ENCODE measurements at places on chromosomes 11 and 22.

GRCh38 chr11:121696177-121696871, 243.6 kb upstream of the SORL1-AS1 start:
- DNase-seq: no peak

GRCh38 chr22:49907807-49908206, 10.4 kb downstream of the ALG12 start:
- DNase-seq: no peak

DNA sequence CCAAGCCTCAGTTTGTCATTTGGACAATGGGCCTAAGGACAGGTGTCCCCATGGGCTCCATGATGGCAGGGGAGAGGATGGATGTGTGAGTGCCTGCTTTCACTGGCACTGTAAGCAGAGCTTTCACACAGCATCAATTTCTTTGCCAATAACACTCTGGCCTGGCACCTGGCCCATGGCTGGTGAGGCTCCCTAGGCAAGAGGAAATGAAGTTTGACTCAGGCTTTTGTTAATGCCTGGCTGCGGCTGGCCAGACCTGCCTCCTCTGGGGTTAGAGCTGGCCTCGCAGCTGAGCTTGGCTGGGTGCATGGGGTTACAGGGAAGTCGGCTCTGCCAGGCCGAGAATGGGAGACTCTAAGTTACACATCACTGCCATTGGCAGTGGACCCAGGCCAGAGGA, 30.0 kb upstream of the SEZ6L start:
- no peak for DNase-seq

- DNase-seq: no peak
Observed at GRCh38 chr11:110738641-110739040, 26.4 kb upstream of the ARHGAP20 start.

- no peak for DNase-seq
Observed at GRCh38 chr11:11780858-11781257, 60.9 kb upstream of the USP47 start.

DNA sequence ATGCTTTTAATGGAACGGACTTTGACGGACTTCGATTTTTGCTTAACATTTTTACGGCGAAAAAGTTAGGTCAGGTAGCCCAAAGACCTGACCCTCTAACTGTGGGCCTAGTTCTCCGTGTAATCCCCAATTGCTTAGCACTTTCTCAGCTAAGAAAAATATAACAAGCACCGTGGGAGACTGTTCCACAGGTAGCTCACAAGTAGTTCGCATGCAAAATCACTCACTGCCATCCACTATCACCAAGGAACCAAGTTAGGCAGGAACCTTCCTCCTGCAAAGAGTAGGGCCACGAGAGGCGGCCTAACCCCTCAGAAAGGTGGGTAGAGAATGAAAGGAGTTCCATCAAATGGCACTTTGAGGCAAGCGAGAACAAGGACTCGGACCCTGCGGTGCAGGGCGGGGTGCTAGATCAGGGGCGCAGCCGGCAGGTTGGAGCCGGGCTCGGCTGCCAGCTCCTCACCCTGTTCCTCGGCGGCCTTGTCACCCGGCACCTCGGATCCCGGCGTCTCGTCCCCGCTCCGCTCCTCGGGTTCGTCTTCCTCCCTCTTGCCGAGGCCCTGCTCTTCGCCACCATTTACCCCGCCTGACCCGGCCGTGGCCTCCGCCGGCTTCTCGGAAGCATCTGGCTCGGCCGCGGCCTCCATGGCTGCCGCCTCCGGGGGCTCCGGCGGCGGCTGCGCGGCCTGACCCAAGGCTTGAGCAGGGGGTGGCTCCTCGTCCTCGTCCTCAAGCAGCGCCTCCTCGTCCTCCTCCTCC, 922 bp downstream of the HNRNPUL2 start:
- DNase-seq: no peak

GRCh38 chr11:38680746-38681145, 2082.7 kb upstream of the RAG2 start:
- no peak for DNase-seq

- no peak for DNase-seq
Observed at GRCh38 chr22:36452250-36452977, 29.0 kb downstream of the TXN2 start.

DNA sequence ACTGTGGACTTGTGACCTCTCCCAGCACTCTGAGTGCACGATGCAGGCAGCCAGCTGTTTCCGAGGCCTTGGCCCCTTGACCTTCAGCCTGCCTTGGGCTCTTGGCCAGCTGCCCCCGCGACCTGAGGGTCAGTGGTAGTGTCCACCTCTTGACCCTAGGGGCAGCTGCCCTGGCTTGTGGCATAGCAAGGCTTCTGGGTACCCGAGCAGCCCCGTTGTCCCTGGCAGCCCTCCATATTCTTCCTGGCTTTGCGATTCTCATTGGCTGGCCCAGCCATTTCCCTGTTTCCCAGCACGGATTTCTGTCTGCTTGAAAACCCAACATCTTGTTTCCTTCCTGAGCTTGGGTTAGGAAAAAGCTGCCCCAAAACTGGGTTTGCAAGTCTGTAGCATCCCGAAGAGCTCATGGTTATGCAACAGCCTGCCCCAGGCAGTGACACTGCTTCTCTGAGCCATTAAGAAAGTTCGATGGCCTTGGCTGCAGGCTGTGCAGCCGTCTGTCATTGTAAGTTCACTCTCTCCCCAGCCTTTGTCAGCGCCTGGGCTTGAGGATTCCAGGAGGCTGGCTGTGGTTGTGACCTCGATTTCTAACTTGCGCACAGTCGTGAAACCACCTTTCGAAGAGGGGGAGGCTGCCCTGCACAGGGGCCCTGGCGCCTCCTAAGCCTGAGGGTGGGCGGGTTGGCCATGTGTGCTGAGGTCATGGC, 48.8 kb downstream of the FBLN1 start:
- no peak for DNase-seq

- no peak for DNase-seq
Observed at GRCh38 chr11:76634886-76635285, 35.7 kb downstream of the LRRC32 start.

- DNase-seq: no peak
Observed at GRCh38 chr11:116051494-116051893, 547.3 kb upstream of the CADM1 start.

- DNase-seq: peak; percentile 96
Observed at GRCh38 chr22:42399315-42400271, 32.6 kb downstream of the NFAM1 start.

DNA sequence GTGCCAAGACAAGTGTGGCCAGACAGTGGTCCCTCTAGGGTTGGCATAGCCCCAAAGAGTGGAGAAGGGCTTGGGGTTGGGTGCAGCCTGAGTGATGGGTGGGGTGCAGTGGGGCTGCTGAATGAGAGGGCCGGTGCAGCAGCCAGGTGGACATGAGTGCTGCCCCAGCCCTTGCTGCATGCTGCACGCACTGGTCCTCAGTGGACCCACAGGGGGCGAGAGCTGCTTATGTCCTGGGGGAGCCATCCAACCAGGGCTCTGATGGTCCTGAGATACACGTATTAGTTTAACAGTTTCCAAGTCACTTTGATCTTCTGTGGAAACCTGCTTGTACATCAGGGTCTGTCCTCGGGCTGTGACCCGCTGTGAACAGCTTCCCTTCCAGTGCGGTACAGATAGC, 23.9 kb upstream of the ACR start:
- DNase-seq: no peak

DNA sequence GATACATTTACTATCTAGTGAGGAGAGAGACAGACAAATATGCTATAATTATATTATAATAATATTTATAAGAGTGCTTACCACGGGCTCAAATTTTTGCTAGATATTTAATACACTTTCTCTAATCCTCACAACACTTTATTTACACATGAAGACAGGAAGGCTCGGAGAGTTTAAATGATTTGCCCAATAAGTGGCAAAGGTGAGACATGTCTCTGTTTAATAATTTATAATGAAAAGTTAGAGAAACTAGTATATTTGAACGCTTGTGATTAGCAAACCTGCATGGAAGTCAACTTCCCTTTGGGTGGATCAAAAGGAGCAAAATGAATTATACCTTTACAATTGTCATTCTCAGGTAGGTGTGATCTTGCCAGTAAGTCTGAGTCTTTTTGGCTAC, 55.4 kb downstream of the POLD3 start:
- no peak for DNase-seq

DNA sequence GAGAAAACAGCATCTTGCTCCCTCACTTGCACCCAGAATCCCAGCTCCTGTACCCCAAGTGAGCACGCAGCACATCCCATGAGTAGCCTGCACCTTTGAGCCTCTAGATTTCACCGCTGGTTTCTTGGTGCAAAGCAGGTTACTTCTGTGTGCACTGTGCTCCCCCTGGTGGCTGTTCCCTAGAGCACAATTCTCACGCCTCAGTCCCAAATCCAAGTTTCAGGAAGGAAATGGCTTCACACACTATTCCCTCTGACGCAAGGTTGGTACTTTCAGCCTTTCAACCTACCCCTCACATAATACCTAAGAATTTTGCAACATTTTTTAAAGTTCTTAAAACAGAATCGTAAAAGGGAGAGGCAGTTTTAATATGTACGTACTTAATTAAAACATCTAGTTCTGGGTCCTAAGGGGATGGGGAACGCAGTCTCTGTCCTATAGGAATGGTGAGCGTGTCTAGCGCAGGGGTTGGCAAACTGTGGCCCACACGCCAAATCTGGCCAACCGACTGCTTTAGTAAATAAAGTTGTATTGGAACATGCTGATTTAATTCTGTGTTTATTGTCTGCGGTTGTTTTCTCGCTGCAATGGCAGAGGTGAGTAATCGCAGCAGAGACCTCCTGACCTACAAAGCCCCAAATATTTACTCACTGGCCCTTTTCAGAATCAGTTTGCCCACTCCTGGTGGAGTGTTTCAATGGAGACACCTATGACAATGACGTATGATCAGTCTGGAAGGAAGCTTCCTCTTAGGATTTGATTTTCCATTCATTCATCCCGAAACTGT, 27.5 kb downstream of the DHCR7 start:
- no peak for DNase-seq

- DNase-seq: peak; percentile 17
Observed at GRCh38 chr11:45872651-45873356, 12.6 kb upstream of the MAPK8IP1 start.

DNA sequence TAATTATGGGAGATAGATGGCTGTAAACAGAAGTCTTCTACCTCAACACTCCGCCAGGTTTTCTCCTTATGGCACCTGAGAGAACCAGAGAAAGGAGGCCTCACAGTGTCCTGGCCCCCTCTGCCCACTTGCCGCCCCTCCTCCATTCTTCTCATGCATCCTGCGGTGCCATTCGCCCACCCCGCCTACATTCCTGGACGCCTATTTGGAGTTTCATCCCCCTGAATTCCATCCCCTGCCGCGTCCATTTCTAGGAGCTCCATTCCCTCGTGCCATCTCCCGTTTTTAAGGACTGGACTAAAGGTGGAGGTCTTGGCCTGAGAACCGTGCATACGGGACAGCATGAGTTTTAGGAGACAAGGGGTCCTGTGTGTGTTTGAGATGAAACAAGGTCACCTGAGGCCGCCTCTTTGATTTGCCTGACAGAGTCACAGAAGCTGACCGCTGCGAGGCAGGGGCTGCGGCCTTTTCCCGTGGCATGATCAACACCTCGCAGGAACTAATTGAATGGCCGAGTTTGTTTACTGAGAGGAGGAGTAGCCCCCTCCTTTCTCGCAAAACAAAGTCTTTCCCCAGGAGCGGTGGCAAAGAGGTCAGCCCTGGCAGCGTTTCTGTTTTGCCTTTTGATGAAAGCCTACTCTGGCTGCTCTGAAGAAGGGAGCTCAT, 246.2 kb downstream of the ST3GAL4 start:
- no peak for DNase-seq

DNA sequence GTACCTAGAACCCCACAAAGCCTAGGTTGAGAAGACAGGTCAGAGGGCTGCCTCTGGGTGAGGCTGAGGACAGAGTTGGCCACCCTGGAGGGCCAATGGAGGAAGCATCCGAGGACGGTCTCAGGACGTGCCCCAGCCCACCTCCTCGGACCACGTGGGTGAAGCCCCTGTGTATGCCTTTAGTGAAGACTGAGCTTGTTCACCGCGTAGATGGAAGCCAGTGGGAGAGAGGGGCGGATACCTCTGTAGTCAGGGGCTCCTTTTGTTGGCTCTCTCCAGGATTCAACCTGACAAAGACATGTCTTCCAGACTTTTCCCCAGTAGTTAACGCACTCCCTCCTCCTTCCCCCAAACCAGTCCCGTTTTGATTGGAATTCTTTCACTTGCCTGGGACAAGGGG, 110.7 kb downstream of the ZBTB16 start:
- no peak for DNase-seq

GRCh38 chr11:116857316-116857715, 19.9 kb upstream of the APOA1 start:
- no peak for DNase-seq

DNA sequence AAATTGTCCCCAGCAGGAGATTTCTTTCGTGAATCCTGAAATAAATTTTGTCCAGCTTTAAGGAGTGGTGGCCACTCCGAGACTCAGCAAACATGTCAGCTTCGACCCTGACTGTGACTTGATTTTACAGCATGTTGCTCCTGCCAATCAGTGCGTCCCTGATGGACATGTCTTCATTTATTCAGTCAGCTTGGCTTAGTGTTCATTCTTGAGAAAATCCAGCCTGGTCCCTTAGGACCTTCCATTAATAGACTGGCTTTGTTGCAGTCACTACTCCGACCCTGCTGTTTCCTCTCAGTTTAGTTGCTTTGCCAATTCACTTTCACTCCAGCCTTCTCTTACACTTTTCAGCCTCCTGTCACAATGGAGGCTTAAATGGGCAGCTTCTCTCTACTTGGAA, 30.5 kb downstream of the TMPRSS5 start:
- no peak for DNase-seq

DNA sequence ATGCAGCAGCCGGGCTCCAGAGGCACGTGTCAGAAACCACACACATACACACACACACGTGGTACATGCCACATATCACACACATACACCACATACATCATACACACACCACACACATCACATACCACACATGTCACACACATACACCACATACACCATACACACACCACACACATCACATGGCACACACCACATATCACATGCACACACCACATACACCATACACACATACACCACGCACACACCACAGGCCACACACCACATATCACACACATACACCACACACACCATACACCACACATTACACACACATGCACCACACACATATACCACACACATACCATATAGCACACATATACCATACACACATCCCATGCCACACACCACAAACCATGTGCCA, 97.5 kb upstream of the PRR5 start:
- no peak for DNase-seq

DNA sequence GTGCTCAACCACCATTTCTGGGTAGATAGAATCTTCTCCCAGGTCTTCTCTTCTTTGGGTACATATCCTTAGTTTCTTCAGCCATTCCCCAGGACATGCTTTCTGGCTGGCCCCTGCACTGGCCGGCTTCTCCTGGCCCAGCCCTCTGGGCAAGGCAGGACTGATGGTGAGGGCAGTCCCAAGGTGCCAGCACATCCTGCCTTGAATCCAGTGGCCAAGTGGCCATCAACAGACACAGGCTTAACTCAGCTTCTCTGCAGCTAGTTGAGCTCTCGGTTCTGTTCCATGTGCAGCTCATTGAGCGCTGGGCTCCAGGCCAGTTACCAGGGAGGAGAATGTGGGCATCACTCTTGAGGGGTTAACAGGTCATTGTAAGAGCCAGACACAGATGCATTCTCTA, 17.6 kb downstream of the SMIM38 start:
- no peak for DNase-seq

- DNase-seq: no peak
Observed at GRCh38 chr11:77039491-77040400, 5.5 kb downstream of the B3GNT6 start.

GRCh38 chr11:14784230-14784629, 107.8 kb downstream of the CYP2R1 start:
- no peak for DNase-seq

- DNase-seq: no peak
Observed at GRCh38 chr11:93432247-93432646, 101.7 kb downstream of the DEUP1 start.
